Stimulated activated CD4-positive, alpha-beta T cell treated with anti-CD3 and anti-CD28 coated beads, Interleukin-1b, Interleukin-23, amount 100 ng/mL, for 1 hour (primary cell): ENCODE measurements at places on chromosomes 5 and 9.
A peak's percentile ranks its signal among the peaks of the same experiment; 100 is the strongest.

DNA sequence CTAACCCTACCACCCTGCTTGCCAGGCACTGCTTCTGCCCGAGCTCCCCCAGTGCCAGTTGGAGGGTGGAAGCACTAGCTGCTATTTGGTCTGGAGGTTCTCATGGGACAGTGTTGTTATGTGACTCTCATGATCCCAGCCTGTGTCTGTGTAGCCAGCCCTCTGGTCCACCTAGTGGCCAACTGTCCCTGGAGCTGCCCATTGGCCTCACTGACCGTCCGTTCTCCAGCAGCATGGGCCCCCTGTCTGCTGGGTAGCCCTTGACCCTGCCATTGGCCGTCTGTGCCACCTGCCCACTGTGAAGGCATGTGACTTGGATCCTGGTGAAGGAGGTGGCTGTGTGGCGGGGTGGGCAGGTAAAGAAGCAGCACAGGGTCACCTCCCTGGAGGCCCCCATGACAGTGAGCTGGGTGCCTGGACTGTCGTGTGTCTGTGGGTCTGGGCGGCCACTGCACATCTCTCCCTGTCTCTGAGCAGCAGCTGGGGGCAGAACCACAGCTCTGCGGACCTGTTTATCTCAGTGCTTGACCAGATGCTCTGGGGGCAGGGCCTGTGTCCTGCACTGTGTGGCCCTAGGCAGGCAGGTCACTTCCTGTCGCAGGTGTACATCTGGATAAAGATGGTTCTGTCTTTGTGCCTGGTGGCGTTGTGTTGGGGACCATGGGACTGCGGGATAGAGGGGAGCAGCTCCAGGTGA, 11.4 kb downstream of the PHF2 start:
- DNase-seq: no peak

DNA sequence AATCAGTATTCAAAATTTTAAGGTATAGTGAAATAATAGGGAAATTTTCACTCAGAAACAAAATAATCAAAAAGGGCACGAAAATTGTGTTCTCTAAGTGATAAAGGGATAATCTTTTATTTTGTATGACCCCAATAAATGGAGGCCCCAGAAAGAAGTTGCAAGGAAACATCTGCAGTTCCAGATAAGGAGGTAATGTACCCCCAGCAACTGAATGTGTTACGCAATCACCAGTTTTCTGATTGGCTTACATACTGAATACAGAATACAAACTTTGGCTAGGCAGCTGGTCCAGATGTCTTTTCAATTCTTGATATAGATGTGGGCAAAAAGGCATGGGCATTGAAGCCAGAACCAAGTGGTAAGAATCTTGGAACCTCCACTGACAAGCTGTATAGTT, 1.7 kb upstream of the TOPORS start:
- no peak for DNase-seq

DNA sequence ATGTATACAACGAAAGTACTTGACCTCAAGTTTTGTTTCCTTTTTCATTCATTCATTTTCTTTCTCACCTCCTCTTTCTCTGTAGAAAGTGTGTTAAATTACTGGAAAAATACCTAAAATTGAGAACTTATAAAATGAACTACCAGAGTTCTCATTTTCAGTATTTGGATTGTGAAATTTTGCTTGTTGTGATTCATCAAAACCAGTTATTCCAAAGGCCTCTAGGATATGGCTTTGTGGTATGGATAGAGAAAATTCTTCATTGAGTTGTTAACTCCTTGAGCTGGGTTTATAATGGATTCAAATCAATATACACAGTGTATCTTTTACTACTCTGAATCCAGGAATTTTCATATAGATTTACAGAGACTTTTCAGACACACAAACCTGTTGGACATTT, 287.6 kb downstream of the KDM4C start:
- DNase-seq: no peak

DNA sequence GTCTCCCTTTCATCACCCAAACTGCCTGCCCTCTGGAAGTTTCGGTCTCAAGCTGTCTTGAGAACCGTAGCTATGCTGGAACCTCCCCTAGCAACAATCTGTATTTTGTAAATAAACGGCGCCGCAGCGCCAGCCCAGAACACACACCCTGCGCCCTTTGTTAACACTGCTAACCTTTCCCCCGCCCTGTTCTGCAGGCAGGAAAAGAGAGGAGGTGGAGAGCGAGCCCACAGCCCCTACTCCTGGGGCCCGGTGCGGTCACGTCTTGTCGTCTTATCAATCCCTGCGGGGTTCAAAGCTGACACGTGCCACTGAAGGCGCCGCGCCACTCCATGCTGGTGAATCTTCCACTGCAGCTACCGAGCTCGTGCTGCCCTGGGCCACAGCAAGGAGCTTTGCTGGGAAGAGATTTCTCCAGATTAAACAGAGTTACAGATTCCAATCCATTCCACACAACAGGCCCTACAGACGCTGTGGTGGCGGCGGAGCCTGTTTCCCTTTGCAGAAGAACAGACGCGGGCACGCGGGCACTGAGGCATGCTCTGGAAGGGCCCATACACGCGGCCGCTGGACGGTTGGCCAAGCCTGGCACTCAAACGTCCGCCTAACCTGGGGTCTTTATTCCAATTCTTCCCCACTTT, 25.3 kb downstream of the ZDHHC11B start:
- peak; percentile 54 for DNase-seq

DNA sequence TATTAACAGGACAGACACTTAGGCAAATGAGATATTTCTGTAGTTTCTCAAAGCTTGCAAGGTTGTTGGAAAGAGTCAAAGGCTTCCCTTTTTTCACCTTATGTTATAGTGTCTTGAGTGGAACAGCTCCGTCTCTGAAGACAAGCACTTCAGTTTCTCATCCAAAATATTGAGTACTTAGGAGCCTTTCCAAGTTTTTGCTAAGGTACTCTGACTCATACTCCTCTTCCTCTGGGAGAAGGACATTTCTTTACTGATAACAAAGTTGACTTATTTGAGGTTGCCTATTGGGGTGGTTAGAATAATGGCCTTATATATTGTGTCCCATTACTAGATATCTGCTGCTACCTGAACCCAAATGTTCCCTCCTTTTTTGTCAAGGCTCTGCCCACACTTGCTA, 869.6 kb downstream of the MAT2B start:
- DNase-seq: no peak

- DNase-seq: no peak
Measured at GRCh38 chr5:135242021-135242865, 156.8 kb downstream of the MACROH2A1 start.

DNA sequence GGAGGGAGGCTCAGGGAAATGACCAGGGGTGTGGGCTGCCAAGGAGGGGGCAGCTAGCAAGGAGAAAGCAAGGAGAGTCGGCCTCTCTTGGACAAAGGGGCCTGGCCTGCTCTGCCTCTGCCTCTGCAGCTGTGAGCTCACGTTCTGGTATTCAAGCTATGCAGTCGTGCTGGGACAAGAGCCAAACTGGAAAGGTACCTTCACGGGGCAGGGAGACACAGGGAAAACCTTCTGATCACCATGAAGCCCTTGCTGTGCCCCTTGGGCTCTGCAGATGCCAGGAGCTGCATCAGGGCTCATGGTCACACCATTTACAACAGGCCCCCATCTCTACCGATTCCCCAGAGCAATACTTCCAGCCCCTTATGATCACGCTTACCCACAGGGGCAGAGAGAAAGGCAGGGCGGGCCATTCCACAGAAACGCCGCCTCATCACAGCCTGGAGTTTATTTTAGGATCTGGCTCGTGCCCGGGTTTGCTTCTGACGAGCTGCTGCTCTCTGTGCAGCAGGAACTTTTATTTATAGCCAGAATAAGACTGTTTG, 63.2 kb downstream of the PRRT1B start:
- DNase-seq: no peak
